ENCODE measurements at places on chromosomes 2 and 18. TPM values are rescaled to one million over a fixed set of nuclear protein-coding genes. Genes with fewer than 3 reads are reported as not detected.

DNA sequence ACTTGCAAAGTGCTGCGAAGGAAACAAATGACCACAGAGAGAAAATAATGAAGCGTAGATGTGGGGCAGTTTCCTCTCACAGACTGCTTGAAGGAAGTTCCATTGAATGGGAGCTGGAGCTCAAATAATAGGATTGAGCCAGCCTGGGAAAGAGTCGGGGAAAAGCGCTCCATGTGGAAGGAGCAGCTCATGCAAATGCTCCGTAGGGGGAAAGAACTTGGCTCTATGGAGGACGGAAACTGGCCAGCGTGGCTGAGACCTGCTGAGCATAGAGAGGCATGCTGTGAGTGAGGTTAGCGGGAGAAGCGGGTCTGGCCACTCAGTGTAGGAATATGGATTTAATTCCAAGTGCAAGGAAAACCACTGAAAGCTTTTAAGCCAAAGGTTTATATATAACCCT, 28.6 kb upstream of the VIT start:
- no peak for DNase-seq

DNA sequence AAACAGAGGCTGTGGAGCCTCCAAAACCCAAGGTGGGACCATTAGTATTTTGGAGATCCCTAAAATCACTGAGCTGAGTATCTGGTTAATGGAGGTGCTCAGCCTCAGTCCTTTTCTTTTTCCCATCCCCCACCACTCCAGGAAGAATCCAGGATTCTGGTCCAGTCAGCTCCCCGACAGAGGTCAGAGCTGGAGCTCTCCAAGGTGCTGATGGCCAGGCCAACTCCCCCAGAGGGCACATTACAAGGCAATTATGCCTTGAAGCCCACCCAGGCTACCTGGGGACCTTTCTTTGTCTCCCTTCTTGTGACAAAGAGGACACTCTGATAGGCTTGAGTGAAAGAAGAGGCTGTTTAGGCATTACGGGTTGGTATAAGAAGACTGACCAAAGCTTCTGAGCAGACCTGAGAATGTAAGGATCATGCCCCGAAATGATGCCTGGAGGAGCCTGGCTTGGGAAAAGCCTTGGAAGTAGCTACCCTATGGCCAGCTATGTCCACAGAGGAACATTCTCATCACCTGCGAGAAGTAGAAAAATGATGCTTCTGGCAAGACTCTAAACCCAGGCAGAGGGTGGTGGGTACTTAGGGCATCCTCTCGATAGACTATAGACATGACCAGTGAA, 102.5 kb upstream of the LDAH start:
- no peak for DNase-seq

IL37 gene
- not detected for total RNA-seq

DNA sequence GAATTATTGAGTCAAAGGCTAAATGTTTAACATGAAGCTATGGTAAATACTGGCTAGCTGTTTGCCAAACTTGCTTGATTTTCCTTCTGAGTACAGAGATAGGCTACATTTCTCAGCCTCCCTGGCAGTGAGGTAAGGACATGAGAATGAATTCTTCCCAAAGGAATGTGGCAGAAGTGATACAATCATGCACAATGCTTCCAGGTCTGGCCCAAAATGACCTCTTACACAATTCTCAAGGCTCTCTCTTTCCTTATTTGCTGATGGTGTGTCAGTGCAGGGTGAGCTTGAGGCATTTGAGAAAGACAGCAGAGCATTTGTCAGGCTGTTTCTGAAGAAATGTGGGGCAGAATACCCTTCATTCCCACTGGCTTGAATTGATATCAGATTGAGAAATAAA, 95.6 kb upstream of the NABP1 start:
- no peak for DNase-seq

DNA sequence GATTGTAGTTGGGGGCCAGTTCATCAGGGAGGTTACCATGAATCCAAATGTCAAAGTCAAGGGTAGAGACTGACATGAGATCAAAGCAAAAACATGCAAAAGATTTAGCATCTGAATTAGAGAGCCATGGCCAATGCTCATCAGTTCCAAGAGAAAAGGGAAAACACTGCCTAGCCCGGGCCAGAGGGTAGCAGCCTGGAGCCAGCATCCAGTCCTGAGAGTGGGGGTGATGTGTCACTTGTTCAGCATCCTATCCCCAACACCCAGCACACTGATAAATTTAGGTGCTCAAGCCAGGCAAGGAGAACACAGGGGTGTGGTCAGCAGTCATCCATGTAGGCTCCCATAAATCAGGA, 76.9 kb upstream of the PPP1CB start:
- no peak for DNase-seq

AMER3 gene
- total RNA-seq: not detected

ITPRIPL1 gene
- 5.1 TPM for total RNA-seq

- no peak for DNase-seq
These were observed 40.0 kb upstream of the BMP10 start for GRCh38 chr2:68911246-68911645.

GRCh38 chr2:101030866-101031554, 28.9 kb downstream of the RPL31 start:
- no peak for DNase-seq
